ENCODE measurements at places on chromosomes 2 and 18.

GRCh38 chr2:186695081-186695756 is 1.4 kb downstream of the FAM171B start:
- no peak for DNase-seq

GRCh38 chr2:65583061-65583460 is 150.7 kb upstream of the SPRED2 start:
- DNase-seq: no peak

DNA sequence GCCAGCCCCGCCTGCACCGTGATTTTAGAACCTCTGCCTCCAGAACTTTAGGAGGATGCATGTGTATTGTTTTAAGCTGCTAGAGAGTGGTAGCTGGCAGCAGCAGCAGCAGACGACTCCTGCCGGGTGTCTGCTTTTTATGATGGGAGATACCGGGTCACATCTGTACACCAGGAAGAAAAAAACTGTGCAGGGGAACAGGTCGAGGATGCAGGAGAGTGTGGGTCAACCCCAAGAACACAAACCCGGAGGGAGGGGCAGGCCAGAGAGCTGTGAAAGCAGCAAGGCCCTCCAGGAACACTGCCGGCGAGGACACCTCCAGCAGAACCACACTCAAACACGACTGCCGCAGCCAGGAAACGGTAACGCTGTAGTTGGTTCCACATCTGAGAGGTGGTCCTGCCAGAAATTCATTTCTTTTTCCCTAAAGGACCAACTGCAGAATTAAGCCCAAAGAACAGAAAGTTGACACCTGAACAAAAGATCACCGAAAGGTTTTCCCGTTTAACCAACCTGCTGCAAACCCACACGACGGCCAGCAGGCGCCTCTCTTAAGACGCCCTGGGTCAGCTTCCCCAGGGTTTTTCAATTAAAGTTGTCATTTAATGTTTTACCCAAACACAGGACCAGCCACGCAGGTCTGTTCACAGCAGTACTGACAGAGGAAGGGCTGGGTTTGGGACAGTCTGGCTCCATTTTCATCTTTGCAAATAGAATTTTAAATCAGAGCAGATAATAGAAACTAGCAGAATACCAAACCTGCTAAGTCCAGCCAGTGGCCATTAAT is 60.5 kb downstream of the NDUFA10 start:
- DNase-seq: no peak

GRCh38 chr2:201433394-201433995 is 17.8 kb downstream of the TRAK2 start:
- DNase-seq: no peak

GRCh38 chr2:124088616-124089015 is 63.5 kb downstream of the CNTNAP5 start:
- DNase-seq: no peak

- no peak for DNase-seq
Measured at GRCh38 chr2:42127425-42128424, 41.4 kb upstream of the EML4 start.

DNA sequence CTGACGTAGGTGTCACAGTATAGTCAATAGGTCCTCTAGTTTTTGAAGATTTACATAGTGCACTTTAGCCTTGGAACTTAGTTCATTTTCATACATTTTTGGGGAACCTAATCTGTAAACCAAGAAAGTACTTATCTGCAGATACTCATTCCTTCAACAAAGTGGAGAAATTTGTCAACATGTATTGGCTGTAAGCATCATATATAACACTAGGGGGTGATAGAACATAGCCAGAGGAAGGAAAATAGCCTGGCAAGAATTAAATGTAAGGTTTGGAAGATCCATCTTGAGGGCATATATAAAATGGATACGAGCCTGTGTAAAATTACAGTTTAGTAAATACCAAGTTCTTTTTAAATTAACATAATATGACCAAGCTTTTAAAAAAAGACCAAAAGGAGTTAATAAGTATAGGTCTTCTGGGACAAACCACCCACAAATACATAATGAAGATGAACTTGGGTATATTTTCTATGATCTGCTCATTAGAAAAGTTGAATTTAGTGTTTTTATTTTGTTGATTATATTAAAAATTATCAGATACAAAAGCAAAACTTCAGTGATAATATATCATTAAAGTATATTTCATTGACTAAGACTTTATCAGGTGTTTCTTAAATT is 18.2 kb downstream of the RPL37A start:
- no peak for DNase-seq
